Activated CD4-positive, alpha-beta T cell treated with anti-CD3 and anti-CD28 coated beads, Interleukin-2, amount 50 U/mL, for 48 hours (primary cell): ENCODE measurements at places on chromosomes 5 and 9.
A peak's percentile ranks its signal among the peaks of the same experiment; 100 is the strongest.

DNA sequence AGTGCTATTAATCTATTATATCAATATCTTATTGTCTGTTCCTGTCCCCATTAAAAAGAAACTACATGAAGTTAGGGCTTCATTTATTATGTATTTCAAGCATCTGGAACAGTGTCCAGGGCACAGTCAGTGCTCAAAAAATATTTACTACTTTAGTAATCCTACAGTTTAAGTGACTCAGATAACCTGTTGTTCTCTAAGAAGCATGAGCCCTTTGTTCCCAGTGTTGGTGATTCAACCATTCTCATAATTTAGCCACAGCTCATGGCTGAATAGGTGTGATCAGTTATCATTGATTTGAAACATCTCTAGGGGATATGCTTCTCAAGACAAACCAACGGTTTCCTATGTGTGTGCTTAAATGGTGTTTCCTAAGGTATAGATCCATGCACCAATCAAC, 292.7 kb downstream of the TMEM167A start:
- DNase-seq, result no peak

DNA sequence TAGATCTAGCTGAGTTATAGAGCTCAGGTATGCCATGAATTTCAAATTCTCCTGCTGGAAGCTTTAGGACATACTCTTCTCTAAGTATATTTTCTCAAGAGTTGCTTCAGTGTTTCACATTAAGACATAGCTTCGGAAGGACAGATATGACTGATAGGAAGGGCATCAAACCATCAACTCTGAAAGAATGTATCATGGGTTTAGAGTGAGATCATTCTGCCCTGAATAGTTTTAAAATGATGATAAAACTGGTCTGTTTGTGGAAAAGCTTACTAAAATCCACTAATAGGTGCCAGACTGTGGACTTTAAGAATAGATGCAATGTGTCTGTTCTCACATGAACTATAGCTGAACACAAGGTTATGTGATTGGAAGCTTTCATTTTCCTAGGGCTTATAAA, 8.4 kb downstream of the SPEF2 start:
- no peak for DNase-seq

DNA sequence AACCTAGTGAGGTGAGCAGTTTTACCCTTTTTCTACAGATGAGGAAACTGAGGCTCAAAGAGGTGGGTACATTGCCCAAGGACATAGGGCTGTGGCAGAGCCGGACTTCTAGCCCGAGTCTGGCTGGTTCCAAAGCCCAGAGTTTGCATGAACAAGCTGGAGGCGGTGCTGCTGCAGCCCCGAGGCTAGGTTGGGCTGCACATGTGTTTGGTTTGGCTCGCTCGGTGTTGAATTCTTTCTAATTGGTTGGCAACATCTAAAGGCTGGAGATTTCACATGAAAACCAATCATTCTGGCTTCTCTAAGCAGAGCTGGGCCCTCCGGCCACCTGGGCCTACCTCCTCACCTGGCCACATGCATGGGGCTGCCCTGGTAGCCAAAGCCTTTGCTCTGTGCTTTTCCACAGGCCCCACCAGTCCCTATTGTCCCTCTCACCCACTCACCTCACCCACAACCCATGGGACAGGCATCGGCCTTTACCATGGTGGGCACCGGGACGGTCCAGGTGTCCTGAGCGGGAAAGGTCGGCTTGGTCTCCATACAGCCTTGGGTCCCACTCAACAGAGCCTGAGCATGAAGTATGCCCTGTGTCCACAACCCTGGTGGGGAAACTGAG, 262.3 kb downstream of the NSG2 start:
- no peak for DNase-seq

- no peak for DNase-seq
These were observed 65.2 kb upstream of the PTPRD start for GRCh38 chr9:10678010-10678409.

GRCh38 chr9:83505282-83505681, 32.9 kb downstream of the FRMD3 start:
- DNase-seq, result no peak

DNA sequence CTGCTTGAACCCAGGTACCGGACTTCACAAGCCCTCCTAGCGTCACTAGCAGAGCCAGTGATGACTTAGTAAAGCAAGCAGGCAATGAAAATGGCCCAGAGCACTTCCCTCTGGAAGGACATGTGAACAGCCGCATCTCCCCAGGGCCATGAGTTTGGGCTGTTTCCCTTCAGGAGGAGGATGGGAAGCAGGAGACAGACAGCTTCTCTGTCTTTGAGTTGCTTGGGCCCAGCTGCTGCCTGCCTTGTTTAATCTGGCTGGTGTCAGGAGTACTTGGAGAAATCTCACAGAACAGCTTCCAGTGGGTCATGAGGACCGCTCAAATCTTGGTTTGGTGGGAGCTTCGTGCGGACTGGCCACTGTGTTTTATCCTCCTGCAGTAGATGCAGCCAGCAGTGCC, 25.4 kb upstream of the WWC1 start:
- DNase-seq, result no peak

DNA sequence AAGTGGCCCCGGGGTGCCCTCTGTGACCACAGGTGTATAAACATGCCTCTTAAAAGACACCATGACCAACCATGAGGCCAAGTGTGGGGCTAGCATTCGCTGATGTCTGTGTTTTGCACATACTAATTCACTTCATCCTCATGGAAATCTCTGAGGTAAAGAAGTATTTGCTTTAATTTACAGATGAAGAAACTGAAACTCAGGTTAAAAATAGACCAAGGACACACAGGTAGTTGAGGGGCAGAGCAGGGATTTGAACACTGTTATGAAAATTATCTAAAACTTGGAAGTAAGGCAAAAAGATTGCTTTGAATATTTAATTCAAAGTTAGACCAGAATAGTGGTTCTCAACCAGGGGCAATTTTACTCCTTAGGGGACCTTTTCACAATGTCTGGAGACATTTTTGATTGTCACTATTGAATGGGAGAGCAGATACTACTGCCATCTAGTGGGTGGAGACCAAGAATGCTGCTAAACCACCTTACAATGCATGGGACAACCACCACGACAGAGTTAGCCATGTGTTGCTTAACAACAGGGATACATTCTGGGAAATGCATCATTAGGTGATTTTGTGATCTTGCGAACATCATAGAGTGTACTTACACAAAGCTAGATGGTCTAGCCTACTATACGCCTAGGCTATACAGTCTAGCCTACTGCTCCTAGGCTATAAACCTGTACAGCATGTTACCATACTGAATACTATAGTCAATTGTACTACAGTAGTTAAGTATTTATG, 8.0 kb upstream of the FXN start:
- DNase-seq, result peak; percentile 25

- DNase-seq, result no peak
These were observed 45.2 kb downstream of the PIP5K1B start for GRCh38 chr9:68750255-68750654.

DNA sequence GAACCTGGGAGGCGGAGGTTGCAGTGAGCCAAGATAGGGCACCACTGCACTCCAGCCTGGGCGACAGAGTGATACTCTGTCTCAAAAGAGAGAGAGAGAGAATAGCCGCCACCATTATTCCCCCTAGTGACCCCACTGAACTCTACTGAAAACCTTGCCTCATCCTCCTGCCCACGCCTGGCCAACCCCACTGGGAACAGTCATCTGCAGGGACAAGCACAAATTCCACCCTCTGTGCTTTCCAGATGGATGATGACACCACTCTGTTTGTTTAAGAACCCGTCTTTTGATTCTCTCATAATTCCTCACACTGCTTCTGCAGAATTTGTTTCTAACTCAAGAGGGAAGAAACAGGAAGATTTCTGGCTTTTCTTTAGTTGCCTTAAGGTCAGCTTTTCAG, 12.2 kb downstream of the BHMT2 start:
- no peak for DNase-seq

DNA sequence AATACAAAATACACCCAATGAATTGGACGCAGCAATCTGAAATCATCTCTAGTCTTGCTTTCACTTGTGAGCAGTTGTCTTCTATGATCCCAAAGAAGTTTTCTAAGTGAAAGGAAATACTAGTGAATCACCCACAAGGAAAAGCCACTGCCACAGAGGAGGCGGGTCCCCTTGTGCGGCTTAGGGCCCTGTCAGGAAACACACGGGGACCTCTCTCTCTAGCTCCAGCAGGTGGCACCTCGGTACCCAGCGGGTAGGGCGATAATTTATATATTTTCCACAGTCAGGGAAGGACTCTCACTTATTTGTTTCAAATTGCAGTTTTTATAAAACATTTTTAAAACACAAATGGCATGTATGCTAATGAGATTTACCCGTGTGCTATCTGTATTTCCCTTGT, 417.1 kb downstream of the KDM4C start:
- no peak for DNase-seq
